Dermis blood vessel endothelial cell (primary cell): ENCODE measurements at places on chromosomes 3 and 15. TPM values are rescaled to one million over a fixed set of nuclear protein-coding genes. Genes with fewer than 3 reads are reported as not detected.
A peak's percentile ranks its signal among the peaks of the same experiment; 100 is the strongest.

DNA sequence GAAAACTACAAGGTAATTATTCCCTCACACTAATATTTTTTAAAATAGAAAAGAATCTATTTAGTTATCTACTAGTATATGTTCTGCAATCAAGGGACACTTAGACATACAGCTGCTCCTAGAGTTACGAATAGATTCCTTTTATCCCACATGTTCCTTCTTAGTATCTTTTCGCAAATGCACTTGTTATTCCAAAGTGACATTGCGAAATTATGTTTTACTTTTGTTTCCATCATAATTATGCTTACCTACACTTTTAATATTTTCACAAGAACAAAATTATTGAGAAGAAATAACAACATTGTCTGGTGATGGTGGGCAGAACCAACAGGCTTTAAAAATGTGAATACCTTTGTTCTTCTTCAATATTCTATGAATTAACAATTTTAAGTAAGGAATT lies 107.1 kb upstream of the MELTF start:
- no peak for DNase-seq

DNA sequence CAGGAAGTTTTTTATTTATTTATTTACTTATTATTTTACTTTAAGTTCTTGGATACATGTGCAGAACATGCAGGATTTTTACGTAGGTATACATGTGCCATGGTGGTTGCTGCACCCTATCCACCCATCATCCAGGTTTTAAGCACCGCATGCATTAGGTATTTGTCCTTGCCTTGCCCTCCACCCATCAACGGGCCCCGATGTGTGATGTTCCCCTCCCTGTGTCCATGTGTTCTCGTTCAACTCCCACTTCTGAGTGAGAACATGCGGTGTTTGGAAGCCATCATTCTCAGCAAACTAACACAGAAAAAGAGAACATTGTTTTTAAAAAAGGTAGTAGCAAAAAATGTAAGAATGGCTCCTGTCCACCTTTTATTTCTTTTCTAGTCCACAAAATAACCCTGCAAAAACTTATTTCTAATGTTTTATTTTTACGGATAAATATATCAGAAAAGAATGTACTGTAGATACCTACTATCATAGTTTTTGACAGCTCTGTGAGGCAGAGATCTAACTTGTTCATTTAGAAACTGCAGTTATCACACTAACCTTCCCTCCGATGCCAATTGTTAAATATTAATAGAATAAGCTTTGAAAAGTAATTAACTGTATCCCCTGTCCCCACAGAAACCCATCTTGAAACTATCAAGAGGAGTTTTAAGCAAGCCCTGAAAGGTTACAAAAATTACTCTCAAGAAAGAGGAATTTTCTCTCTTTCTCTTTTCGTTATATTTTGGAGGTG lies 189.2 kb downstream of the LPP start:
- no peak for DNase-seq

DNA sequence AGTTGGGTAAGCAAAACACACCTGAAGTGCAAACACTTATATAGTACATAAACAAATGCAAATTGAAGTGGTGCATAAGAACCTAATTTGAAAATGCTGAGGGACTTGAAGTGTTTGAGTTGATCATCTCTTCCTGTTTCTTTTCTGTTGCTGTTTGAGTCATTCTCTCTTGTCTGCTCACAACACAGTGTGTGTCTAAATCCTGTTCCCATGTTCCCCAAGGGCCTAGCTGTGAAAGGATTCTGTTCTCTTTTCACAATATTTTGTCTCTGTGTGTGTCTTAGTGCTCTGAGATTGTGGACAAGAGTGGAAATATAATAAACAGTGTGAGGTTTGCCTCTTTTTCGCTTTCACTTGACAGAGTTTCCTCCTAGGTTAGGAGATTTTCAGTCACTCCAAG lies 6.1 kb downstream of the CD96 start:
- no peak for DNase-seq

- peak; percentile 50 for DNase-seq
These were observed 857 bp downstream of the AEN start for GRCh38 chr15:88621789-88622604.

- DNase-seq = no peak
These were observed 119.0 kb upstream of the MEF2A start for GRCh38 chr15:99446565-99447496.

The LTK gene
- total RNA-seq = 0.09 TPM in 1 of 2 replicates, not detected in the other

The SLC12A8 gene
- 0.34 and 0.70 TPM in 2 replicates for total RNA-seq

The CAMKV gene
- not detected in 2 replicates for total RNA-seq

- DNase-seq = no peak
These were observed 237.7 kb upstream of the EIF1B start for GRCh38 chr3:40071683-40072238.
